MCF 10A (cell line): ENCODE measurements at places on chromosomes 7 and 10.
A peak's percentile ranks its signal among the peaks of the same experiment; 100 is the strongest.

- H3K27ac ChIP-seq, result no peak overlapping the region
- DNase-seq, result no peak
- H3K4me3 ChIP-seq, result no peak overlapping the region
- peaks cover 6% of the 10 kb centered on the region for H3K27me3 ChIP-seq
- no peaks in the 10 kb centered on the region for H3K4me1 ChIP-seq
Observed at GRCh38 chr10:102196893-102197292, 29.2 kb upstream of the ELOVL3 start.

- peak overlapping the region; percentile 58 for H3K4me3 ChIP-seq
- peak; percentile 67 for DNase-seq
- H3K4me1 ChIP-seq, result peaks cover 30% of the 10 kb centered on the region
- H3K27me3 ChIP-seq, result no peaks in the 10 kb centered on the region
- no peaks in the 10 kb centered on the region for H3K36me3 ChIP-seq
Observed at GRCh38 chr7:76364198-76364584, 5.4 kb upstream of the YWHAG start.

GRCh38 chr10:73772281-73773151, 9.3 kb upstream of the CHCHD1 start:
- H3K27ac ChIP-seq, result peak overlapping the region; percentile 79
- H3K4me3 ChIP-seq, result peak overlapping the region; percentile 92
- peaks cover 31% of the 10 kb centered on the region for H3K4me1 ChIP-seq
- peaks cover 81% of the 10 kb centered on the region for H3K36me3 ChIP-seq

DNA sequence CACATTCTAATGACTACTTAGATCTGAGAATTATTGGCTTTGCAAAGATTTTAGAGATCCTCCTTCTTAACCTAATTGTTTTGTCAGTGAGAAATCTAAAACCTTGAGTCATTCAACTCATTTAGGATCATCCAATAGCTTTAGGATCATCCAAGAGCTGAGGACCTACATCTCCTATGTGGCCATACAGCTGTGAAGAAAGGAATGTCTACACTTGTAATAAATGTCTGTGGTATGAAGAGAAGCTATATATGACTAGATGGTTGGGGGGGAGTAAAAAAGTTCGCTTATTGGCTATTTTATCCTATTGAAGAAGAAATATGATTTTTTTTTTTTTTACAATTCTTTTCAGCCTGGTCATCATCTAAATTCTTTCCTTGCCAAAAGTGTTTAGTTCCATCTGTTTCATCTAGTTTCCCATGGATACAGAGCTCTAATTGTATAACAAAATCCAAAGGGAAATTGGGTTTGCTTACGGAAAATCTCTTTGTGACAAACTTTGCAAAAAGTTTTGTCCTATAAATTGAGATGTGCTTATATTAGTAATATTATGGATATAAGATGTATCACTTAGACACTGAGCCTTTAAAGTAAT, 196.7 kb downstream of the PRKG1 start:
- no peaks in the 10 kb centered on the region for H3K4me1 ChIP-seq
- peaks cover 43% of the 10 kb centered on the region for H3K27me3 ChIP-seq
- no peak overlapping the region for H3K27ac ChIP-seq
- DNase-seq, result no peak
- H3K4me3 ChIP-seq, result no peak overlapping the region

DNA sequence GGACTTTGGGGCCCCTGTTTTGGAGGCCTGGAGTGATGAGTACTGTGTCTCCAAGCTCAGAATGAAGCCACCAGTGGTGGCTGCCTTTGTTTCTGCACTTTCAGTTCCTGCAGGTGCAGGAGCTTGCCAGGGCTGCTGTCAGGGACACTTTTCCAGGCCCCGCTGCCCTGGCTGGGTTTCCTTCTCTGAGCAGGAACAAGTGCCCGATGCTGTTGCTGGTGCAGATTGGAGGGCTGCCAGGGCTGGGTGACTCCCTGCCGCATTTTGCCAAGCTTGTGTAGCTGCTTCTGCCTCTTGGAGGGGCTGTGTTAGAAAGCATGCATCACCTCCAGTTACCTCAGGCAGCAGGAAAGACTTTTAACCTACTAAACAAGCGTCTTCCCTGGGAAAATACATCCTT, 211.1 kb downstream of the MGMT start:
- peaks cover 13% of the 10 kb centered on the region for H3K36me3 ChIP-seq
- no peaks in the 10 kb centered on the region for H3K4me1 ChIP-seq
- no peak overlapping the region for H3K27ac ChIP-seq
- DNase-seq, result no peak
- H3K4me3 ChIP-seq, result no peak overlapping the region
